Midbrain (tissue), 1 donor: ENCODE measurements at places on chromosomes 5 and 9.
A peak's percentile ranks its signal among the peaks of the same experiment; 100 is the strongest.

- no peak for DNase-seq
Measured at GRCh38 chr5:130795037-130795436, 370.0 kb downstream of the HINT1 start.

DNA sequence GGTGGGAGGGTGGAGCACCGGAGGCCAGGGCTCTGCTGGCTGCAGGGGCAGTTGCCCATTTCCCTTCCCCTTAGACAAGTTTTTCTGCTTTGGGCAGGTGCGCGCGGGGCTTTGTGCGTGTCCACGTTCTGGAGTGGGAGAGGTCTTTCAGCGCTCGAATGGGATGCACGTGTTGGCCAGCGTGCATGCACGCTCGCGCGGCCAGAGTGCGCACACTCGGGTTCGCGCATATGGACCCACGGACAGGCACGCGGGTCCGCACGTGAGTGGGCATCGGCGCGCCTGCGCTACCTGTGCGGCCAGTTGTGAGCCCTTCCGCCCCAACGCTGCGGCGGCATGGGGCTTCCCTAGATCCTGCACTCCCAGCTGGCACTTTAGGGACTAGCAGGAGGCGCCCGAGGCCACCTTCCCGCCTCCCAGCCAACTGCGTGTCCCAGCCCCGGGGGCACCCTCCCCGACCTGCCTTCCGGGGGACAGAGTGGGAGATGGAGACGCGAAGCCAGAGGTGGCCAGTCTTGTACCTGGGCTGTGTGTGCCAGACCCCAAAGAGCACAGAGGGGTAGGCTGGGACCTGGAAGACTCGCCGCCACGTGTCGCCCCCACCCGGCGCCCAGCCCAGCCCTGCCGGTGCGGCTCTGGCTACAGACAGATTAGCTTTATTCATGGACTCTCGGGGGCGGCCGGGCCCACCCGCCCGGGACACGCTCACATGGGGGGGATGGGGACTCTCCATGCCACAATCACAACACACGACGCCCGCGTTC lies 9.8 kb upstream of the GPRIN1 start:
- no peak for DNase-seq

DNA sequence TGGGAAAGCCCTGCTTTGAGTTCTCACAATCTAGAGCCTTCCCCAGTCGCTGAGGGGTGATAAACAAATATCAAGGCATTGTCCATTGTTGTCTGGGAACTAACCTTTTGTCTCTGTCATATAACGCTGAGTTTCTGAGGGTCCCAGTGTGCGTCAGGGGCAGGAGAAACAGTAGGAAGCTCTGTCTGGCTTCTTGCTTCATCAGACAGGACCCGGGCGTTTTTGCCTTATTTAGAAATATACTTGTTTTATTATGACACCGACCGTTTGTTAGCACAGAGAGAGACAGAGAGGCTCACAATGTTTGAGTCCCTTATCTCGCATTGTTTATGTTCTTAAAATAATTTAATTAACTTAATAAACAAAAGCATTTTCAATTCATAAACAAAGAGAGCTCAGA lies 204.9 kb upstream of the GAS1 start:
- no peak for DNase-seq

GRCh38 chr5:100761192-100761591 lies 141.9 kb downstream of the ST8SIA4 start:
- no peak for DNase-seq

GRCh38 chr5:180988016-180988415 lies 630 bp upstream of the BTNL3 start:
- no peak for DNase-seq

- no peak for DNase-seq
Measured at GRCh38 chr5:168261227-168261571, 30.2 kb upstream of the WWC1 start.

DNA sequence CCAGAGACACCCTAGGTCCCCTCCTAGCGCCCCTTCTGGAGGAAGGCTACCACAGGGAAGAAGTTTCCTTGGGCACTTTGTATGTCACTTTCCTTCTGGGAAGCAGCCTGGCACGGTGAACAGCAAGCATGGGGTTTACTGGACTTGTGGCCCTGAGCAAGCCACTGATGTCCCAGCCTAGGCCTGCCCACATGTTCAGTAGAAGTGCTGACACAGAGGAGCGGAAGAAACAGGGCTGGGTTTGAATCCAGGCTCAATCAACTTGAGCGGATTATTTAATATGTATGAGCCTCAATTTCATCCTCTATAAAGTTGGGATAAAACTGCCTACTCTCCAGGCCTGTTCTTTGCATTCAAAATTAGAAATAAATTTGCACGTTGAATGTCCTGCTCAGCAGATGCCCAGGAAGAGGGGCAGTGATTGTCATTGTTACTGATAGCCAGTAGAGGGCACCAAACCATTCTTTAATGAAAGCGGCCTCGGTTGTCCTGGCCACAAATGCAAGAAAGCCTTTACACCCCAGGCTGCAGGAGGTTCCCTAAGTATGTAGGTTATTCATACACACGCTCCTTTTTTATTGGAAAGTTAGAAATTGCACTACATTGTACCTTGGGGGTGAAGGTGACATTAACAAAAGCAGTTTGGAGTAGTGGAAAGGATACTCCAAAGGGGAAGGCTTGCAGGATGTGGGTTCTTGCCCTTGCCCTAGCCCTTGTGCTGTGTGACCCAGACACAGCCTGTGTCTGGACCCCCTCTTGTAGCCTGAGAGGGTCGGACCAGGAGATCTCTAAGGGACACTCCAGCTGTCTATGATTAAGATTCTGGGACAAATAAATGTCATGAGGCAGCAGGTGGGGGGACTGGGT lies 13.4 kb upstream of the XPA start:
- DNase-seq: peak; percentile 85

GRCh38 chr5:102818345-102818744 lies 63.2 kb downstream of the PAM start:
- no peak for DNase-seq
